ENCODE measurements at places on chromosomes 6 and 20.

GRCh38 chr20:19834287-19834686, 76.2 kb downstream of the RIN2 start:
- no peak for DNase-seq

GRCh38 chr6:26569433-26569764, 27.4 kb upstream of the ABT1 start:
- DNase-seq: no peak

DNA sequence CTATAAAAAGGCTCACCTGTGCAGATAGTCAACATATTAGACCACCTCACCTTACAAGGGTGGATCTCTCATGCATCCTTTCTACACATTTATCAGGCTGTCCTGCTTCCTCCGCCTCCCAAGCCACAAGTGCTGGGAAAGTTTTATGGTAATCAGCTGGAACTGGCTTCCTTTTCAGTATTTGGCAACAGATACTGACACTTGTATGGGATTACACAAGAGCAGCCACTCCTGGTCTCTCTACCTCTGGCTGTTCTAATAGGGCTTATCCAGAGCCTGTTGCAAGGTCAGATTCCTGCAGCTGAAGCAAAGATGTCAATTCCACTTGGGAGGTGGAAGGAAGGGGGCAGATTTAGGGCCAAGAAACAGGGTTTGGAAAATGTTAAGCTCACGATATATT, 503 bp upstream of the GPLD1 start:
- no peak for DNase-seq

DNA sequence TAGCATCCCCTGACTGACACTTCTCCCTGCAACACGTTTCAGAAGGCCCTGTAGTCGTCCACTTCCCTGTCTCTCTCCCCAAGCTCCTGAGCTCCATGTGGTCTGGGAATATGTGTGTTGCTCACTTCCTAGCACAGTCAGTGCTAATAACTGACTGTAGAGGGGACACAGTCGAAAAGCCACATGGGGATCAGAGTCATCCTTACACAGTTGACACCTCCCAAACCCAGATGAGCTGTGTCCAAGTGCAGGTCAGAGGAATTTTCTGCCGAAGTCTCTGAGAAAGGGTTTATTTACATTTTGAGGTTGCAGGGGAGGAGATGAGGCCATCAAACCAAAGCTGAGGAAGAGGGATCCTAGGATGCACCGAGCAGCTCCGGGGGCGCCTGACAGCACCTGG, 3.5 kb upstream of the ADAM33 start:
- no peak for DNase-seq

DNA sequence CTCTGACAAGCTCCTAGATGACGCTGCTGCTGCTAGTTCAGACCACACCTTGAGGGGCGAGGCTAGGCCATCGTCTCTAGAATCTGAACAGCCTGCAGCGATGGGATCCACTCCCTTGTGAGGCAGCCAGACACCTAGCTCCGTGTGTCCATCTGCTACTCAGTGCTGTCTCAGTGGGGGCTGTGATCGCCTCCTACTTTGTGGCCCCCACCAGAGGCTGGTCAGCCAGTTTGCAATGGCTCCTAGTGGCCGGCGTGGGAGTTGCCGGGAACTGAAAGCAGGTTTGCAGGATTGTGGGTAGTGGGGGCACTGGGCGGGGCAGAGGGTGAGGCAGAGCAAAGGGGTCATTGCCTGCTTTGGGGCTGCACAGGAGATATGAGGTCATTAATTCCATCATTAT, 2.8 kb downstream of the CCN5 start:
- no peak for DNase-seq

DNA sequence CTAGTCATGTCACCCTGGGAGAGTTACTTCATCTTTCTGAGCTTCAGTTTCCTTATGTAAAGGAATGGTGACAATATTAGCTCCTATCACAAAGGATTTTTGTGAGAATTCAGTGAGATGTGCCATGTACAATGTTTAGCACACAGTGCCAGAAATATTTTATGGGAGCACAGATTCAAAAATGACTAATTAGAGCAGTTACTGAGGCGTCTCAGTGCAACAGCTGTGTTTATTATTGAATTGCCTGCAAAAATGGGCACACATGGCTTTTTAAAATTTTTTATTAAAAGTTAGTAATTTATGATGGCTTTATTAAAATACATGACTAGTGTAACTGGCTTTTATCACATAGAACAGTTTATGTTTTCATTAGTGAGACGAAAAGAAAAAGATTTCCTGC, 134.3 kb upstream of the AHI1 start:
- DNase-seq: no peak

DNA sequence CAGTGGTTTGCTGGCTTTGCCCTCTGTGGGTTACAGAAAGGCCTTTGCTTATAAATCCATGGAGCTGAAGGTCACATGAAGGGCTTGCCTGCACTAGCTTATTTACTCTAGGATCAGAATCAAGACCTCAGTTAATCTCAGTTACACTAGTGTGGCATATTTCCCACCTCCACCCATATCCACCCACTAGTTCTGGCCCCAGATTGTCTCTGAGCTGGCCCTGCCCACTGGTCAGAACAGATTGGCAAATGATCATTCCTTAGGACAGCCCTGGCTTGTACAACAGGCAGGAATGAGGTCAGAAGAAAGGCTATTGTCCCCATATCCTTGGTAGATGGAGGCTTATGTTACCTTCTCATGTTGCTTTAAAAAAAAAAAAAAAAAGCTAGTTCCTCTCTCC, 33.3 kb upstream of the SASH1 start:
- DNase-seq: no peak

GRCh38 chr20:22762576-22763256, 178.3 kb upstream of the FOXA2 start:
- DNase-seq: no peak
